ENCODE measurements at places on chromosomes 6 and 20.

DNA sequence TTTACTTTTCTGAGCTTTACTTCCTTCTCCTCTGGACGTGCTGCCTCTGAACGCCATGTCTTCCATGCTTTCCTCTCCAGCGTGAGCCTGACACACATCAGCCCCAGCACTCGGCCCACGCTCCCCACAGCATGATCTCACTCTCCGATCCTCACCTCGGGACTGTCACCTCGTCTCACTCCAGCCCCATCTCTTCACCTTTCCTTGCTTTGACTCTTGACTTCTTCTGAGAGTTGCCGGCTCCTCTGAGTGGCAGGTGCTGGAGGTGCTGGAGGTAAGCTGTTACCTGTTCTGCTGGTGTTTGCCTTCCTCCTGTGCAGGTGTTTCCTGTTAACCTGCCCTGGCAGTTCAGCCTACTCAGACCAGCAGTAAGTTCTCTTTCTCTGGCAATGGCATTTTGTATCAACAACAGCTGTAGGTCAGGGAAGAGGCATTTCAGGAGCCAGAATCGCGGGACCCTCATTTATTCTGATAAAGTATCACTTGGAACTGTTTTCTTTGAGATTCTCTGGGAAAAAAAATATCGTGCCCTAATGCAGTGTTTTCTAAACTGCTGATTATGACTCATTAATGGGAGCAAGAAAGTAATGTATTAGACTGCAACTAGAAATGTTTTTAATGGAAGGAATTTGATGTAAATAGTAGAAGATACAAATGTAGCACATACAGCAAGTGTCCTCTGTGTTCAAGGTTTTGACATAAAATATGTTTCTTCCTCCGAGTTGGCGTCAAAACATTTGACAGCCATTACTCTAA, 106.5 kb downstream of the ARID1B start:
- no peak for DNase-seq

GRCh38 chr6:140485740-140486449, 1111.4 kb upstream of the CITED2 start:
- DNase-seq, result no peak

- no peak for DNase-seq
Measured at GRCh38 chr20:13105864-13106457, 97.2 kb downstream of the SPTLC3 start.

DNA sequence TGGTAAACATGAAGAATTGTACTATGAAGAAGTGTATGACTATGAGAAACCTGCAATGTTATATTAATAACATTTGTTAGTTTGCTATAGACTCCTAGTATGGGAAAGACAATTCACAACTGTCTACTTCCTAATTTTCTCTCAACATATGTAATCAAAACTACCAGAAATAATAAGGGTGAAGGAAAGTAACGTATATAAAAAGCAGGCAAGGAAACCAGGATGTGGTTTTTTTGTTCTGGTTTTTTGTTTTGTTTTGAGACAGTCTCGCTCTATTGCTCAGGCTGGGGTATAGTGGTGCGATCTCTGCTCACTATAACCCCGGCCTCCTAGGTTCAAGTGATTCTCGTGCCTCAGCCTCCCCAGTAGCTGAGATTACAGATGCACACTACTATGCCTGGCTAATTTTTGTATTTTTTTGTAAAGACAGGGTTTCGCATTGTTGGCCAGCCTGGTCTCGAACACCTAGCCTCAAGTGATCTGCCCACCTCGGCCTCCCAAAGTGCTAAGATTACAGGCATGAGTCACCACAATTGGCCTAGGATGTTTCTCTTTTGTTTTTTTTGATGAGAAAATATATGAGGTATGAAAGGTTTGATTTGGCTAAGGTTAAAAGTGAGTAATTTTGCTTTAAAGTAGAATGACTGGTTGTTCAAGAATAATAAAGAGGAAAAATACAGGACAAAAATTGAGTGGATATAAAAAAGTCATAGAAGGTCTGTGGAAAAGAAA, 83.1 kb downstream of the PTCHD4 start:
- DNase-seq, result no peak

- no peak for DNase-seq
Measured at GRCh38 chr6:4322846-4323309, 187.5 kb upstream of the ECI2 start.

GRCh38 chr6:3045369-3045768, 22.9 kb upstream of the RIPK1 start:
- DNase-seq, result no peak

- no peak for DNase-seq
Measured at GRCh38 chr20:12976720-12977309, 32.0 kb upstream of the SPTLC3 start.

DNA sequence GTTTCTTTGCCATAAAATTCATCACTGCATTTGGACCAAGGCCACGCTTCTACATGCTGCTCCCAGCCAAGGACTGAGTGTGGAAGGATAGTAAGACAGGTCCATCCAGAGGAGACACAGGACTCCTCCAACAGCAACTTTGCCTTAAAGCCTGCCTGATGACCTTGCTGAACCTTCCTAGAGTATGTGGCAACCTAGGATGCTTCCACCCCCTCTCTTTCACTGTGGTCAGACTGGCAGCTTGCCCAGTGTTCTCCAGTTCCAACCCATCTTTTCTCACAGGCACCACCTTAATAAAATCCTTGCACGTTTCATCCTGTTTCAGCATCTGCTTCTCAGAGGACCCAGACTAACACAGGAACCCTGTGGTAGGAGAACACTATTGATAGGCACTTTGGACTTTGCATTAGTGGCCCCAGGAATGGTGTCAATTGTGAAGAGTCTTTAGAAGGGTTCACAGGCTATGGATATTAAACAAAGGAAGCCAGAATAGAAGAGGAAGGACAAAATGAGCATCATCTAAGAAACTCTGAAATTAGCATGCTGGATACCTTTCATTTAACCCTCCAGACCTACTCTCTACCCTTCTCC, 2.4 kb upstream of the PKHD1 start:
- no peak for DNase-seq

DNA sequence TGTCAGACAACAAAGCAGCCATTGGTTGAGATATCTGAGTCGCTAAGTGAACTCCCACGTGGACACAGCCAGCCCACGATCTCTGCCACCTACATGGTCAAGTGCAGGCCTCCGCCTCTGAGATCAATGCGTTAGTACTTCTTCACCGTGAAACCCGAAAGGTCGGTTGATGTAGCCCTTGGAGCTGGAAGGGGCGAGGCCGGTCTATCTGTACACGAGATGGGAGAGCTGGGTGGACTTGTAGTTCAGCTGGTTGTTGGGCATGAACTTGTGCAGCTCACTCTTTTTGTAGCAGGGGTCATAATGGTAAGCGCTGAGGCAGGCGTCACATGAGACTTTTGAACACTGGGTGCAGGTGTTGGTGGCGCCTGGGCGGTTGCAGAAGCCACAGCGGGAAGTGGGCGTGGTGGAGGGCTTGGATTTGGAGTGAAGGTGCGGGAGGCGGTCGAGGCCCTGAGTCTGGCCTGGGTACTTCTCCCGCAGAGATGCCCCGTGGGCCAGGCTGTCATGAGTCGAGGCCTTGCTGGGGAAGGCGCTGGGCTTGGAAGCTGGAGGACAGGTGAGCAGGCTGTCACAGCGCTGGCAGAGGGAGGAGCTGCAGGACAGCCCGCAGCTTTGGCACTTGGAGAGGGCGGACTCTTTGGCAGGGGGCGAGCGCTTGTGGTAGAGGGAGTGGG, 9.8 kb downstream of the SPATA2 start:
- DNase-seq, result no peak

DNA sequence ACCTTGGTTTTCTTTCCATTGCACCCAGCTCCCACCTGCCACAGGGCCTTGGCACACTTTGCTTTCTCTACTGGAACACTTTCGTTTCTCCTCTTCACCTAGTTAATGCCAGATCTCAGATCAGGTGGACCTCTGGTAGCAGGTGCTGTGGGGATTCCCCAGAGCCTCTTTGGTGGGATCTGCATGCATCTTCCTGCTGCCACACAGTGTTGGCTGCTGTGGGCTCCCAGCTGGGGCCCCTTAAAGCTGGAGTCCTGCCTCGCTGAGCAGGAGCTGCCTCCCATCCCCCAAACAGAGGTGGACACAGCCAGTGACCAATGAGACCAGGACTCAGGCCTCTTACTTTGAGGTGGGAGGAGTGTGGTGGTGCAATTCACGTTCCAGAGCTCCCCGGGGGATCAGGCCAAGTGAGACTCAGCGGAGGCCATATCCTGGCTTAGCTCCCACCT, 28.4 kb downstream of the CEBPB start:
- no peak for DNase-seq

- DNase-seq, result no peak
Measured at GRCh38 chr6:7268816-7269555, 44.0 kb downstream of the SSR1 start.

DNA sequence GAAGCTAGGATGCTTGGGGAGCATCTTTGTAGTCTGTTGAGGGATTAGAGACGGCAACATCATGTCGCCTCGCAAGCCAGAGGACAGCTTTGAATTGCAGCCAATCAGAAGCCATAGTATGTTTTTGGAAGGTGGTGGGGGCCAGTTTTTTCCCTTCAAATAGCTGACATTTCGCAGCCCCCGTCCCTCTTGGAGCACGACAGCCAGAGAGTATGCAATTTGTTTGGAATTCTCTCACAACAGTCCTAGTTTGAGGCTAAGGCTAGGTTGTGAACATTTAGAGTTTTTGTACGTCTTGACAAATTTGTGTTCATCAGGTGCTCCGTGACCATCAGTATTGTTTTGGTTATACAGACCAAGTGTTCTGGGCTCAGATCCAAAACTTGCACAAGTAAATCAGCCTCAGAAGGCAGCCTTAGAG, 83.3 kb downstream of the PLCB1 start:
- DNase-seq, result no peak

GRCh38 chr20:25989196-25989595, 292.5 kb upstream of the ZNF337 start:
- no peak for DNase-seq

DNA sequence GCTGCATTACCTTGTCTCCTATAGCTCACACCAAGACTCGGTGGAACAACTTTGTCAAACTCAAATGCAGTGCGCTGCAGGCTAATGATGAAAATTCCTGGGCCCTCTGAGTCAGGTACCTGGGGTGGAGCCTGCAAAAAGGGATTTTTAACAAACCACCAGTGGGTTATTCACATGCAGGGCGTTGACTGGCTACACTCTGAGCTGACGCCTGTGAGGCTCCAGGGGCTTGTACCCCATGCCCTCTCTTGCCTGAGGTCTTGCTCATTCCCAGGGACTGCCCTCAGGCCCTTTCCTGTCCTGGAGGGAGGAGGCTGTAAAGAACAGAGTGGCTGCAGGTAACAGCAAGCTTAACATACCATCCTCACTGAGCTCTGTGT, 9.2 kb downstream of the GTSF1L start:
- no peak for DNase-seq

DNA sequence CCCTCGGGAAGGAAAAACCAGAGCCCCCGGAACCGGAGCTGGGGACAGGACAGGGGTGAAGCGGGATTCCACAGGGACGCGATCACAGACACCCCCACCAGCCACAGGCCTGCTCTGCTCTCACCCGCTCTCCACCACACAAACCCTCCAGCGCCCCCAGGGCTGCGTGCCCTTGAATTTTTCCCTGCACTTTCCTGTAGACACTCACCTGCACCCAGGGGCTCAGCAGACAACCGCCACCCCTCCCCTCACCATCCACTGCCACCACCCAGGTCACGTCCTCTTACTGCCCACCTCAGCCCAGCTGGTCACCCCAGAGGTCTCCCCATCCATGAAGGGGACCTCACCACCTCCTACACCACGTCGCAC, 631 bp downstream of the ULBP2 start:
- no peak for DNase-seq

- DNase-seq, result no peak
Measured at GRCh38 chr6:64256483-64256882, 620.9 kb downstream of the PHF3 start.

DNA sequence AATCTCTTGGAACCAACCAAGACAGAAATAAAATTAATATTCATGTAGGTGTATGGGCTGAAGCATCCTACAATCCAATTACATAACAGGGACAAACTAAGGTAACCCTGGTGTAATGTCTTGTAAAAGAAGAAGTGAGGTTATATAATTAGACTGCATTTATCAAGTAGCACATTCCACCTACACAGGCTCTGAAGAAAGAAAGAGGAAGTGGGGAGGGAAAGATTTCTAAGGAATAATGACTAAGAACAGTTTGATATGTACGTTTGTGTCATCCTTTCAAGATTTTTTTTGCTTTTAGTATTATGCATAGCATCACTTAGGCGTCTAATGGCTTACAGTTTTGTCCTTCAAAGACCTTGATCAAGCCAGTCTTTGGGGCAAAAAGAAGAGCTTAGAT, 139.7 kb downstream of the PLCB1 start:
- no peak for DNase-seq

- DNase-seq, result no peak
Measured at GRCh38 chr6:169971081-169971861, 219.8 kb downstream of the ERMARD start.

DNA sequence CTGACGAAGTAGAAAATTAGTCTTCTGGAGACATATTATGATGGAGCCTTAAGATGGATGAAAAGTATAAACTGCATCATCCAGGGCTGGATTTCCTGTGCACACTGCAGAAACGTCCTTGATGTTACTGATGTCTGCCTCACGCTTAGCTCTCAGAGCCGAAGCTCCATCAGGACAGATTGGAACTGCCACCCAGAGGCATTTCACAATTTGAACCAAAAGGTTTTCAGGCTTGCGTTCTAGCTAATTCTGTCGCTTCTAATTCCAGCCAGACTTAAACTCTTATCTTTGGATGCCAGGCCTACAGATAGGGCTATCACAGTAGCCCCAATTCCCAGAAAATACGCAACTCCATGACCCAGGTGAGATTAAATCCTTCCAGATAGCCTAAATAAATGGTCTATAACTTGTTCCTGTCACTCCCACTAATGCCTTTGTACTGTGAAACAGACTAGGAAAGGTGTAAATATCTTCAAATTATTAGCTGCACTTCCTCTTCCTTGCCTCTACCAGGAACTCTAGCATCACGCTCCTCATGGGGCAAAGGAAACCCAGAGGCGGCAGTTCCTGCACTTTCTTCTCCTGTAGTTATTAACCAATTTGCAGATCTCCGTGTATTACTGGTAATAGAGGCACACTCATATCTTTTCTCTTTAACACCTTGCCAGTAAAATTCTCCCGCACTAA, 634.6 kb downstream of the PRKN start:
- no peak for DNase-seq

DNA sequence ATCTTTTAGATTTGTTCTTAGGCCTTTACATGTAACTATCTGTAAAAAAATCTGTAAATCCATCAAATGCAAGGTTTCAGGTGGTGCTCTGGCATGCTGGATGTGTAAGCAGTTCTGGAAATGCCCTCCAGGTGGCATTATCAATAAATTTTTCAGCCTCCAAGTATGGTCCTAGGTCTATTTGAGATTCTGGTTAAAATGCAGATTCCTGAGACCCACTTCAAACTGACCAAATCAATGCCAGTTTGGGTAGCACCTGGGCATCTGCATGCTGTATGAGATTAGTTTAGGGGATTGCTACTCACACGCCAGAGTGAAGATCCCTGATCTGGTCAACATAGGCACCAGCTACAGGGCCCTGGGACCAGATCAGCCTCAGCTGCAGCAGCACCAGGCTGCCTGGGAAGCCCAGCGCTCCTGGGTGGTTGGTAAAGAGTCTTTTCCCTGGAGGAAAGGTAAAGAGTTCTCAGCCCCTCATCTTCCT, 507.3 kb upstream of the CITED2 start:
- no peak for DNase-seq
